Bronchus fibroblast of lung (primary cell): ENCODE measurements at places on chromosomes 6 and 20. TPM values are rescaled to one million over a fixed set of nuclear protein-coding genes. Genes with fewer than 3 reads are reported as not detected.

CPNE5 gene
- not detected in 2 replicates for total RNA-seq

FAM210B gene
- 25.6 and 26.6 TPM in 2 replicates for total RNA-seq

CST2 gene
- not detected in 2 replicates for total RNA-seq

RRAGD gene
- under 0.01 and 0.17 TPM in 2 replicates for total RNA-seq

EGFL8 gene
- 0.89 and 1.2 TPM in 2 replicates for total RNA-seq

KCNK16 gene
- not detected in 2 replicates for total RNA-seq

CDH4 gene
- total RNA-seq, result 10.8 and 11.6 TPM in 2 replicates

C6orf58 gene
- not detected in 2 replicates for total RNA-seq

CCN5 gene
- 1.6 and 3.4 TPM in 2 replicates for total RNA-seq

FHL5 gene
- not detected in 2 replicates for total RNA-seq

FAM83C gene
- total RNA-seq, result under 0.01 TPM in 1 of 2 replicates, not detected in the other

SIRPB2 gene
- not detected in 2 replicates for total RNA-seq

TTLL9 gene
- total RNA-seq, result not detected in 2 replicates

FKBP5 gene
- 109 and 115 TPM in 2 replicates for total RNA-seq

ZBTB12 gene
- 3.0 and 3.3 TPM in 2 replicates for total RNA-seq

IMPG1 gene
- total RNA-seq, result 0.30 TPM in 1 of 2 replicates, not detected in the other

RAB32 gene
- total RNA-seq, result 117 and 121 TPM in 2 replicates

CTSZ gene
- total RNA-seq, result 52.8 and 58.0 TPM in 2 replicates

ID4 gene
- total RNA-seq, result 0.89 and 1.0 TPM in 2 replicates

GLO1 gene
- total RNA-seq, result 210 and 245 TPM in 2 replicates

SYS1 gene
- 29.1 and 38.7 TPM in 2 replicates for total RNA-seq

OPN5 gene
- not detected in 2 replicates for total RNA-seq

LAMA5 gene
- 25.7 and 32.1 TPM in 2 replicates for total RNA-seq

DYNLT2 gene
- total RNA-seq, result 1.0 TPM in 2 replicates

DNAH8 gene
- not detected in 2 replicates for total RNA-seq

ANKRD66 gene
- total RNA-seq, result not detected in 2 replicates

DEFB124 gene
- not detected in 2 replicates for total RNA-seq
